ENCODE measurements at places on chromosomes 5 and 9.

GRCh38 chr5:51394609-51395008 lies 11.4 kb downstream of the ISL1 start:
- no peak for DNase-seq

GRCh38 chr5:176887252-176887849 lies 11.8 kb downstream of the HK3 start:
- no peak for DNase-seq

DNA sequence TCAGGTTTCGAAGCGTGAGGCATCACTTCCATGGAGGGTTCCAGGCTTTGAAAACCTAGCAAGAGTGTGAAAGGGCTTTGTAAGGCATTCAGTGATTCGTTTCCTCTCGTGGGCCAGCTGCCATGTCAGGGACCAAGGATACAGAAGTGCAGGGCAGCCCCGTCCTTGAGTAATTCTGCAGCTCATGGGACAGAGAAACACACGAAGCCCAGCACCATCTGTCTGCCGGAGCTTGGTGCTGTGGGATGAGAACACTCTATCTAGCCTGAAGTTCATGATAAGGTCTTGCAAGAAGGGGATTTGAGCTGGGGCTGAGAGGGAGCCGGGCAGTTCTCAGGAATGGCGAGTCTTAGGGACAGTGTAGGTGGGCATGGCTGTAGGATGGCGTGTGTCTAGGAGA lies 55.8 kb downstream of the ANKRD33B start:
- DNase-seq: no peak

GRCh38 chr9:95035846-95036245 lies 281.7 kb downstream of the FANCC start:
- no peak for DNase-seq

DNA sequence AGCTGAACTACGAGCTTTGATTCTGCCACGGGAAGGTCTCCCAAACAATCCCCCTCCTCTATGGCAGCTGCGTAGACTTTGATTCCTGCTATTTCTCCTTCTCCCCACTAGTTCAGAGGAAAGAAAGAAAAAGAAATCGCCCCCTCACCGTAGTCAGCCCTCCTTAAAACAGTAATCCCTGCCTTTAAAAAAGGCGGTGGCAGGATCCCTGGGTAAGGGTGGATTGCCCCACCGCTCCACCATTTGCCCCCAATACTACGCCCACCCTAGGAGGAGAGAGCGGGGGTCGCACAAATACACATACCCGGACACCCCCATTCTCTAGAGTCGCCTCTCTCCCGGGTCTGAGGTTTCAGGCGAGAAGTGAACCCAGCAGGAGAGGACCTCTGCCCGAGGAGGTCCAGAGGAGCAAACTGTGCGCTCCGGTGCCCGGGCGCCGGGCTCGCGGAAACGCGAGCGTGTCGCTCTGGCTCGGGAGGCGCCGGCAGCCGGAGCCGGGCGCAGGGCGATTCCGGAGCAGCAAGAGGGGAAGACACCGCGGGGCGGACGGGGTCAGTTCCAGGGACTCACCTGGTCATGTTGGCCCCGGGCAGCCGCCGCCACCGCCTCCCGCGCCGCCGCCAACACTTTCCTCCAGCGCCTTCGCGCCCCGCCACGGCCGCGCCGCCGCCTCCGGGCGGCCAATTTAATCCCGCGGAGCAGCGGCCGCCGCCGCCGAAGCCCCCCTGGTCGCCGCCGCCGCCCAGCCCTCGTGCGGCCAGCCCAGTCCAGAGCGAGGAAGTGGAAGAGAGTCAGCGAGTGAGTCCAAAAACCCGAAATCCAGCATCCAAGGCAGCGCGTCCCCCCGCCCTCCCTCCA lies 1057.7 kb upstream of the DMAC1 start:
- no peak for DNase-seq

GRCh38 chr5:174707671-174708070 lies 16.7 kb upstream of the MSX2 start:
- DNase-seq: no peak

- no peak for DNase-seq
Measured at GRCh38 chr9:4549751-4550295, 59.6 kb downstream of the SLC1A1 start.

DNA sequence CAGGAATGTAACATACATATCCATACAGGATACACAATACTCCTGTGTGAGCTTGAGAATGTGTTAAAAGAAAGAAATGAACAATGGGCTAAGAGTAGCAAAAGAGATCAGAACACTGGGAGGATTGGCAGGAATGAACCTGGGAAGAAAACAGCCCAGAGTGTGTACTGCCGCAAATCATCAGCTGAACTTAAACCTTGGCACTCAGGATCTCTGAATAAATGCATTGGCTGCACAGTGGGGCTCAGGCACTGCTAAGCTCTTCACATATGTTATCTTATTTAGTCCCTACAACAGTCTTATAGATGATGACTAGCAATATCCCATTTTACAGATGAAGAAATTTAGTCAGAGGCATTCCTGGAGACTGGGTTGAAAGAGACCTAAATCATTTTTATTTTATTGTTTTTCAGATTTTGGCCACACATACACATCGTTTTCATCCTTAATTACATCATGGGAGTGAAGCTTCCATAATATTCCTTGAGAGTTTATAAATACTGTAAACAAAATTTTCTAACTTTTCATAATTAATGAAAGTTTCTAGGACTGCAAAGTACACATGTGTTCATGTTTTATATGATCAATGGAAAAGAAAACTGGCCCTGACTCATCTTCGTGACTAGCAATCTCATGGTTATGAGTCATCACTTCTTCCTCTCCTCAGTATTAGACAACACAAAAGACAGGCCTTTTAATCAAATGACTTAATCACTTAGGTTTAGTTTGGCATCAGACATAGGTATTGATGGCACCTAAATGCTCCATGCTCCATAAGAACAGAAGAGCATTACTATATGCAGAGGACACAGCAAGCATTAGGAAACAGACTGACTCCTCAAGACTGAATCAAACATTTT lies 59.2 kb downstream of the CDH18 start:
- DNase-seq: peak; percentile 87

DNA sequence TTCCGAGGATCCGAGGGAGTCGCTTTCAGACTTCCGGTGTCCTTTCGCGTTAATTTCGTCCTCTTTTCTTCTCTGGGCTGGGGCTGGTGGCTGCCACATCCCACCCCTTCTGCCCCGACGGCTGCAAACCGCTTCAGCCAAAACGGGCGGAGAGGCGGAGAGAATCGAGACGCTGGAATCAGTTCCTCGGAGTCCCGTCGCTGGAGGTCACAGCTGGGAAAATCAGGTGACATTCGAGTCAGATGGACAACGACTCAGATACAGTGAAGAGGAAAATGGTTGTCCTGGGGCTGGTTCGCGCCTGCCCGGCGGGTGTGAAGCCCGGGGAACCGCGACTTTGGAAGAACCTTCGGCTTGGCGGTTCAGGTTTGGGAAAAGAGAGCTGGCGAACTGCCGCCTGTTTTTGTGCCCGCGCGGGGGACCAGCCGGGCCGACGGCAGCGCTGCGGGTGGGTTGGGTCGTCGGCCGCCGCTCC lies 8.9 kb upstream of the NKX2-5 start:
- DNase-seq: no peak

- no peak for DNase-seq
Measured at GRCh38 chr5:6827526-6828219, 114.4 kb downstream of the TENT4A start.

GRCh38 chr5:173468821-173469251 lies 140.6 kb upstream of the STC2 start:
- no peak for DNase-seq

GRCh38 chr9:130158001-130158400 lies 14.2 kb upstream of the NCS1 start:
- DNase-seq: no peak

DNA sequence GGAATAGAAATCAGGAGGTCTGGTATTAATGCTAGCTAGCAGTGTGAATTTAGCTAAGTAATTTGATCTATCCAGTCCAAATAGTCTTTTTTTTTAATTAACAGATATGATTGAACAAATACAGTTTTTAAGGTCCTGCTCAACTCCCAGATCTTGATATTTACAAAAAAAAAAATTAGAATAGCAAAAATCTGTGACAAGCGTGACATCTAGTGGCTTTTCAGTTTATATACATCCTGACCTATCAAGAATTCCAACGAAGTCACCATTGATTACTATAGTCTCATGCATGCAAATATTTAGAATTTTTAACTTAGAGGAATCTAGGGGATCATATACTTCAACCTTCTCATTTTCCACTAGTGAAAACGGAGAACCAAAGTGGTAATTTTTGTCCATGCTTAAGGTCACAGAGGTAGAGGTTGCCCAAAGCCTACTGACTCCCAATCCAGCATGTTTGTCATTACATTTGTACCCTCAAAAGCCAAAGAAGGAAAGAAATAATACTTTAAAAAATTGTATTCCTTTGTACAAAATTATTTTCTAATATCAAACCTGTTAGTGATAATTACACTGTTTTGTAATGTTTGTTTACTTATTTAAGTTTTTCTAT lies 17.6 kb upstream of the TARS1 start:
- DNase-seq: peak; percentile 45

DNA sequence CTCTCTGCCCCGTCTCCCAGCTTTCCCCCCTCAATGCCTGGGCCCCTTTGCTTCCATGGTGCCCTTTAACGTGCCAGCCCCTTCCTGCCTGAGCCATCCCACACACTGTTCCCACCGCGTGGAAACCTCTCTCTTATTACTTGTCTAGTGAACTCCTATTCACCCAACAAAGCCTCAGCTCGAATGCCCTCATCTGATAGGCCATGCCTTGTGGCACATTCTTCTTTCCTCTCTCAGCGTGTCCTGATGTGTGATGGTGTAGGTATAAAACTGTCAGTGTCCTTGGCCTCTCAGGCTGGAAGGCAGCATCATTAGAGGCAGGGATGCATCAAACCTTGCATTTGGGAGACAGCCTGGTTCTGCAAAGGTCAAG lies 152.3 kb downstream of the OLFM1 start:
- no peak for DNase-seq

DNA sequence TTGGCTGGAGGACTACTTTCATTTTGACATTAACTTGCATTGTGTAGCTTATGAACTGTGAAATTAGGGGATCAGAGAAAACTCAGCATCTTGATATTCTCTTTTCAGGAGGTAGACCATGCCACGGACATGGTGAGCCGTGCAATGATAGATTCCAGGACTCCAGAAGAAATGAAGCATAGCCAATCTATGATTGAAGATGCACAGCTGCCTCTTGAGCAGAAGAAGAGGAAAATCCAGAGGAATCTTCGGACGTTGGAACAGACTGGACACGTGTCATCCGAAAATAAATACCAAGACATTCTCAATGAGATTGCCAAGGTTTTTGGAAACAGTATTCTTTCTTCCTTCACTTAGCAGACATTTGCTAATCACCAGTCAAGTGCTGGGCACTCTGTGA lies 20.6 kb upstream of the F2R start:
- DNase-seq: no peak

GRCh38 chr9:5563886-5564285 lies 53.6 kb downstream of the PDCD1LG2 start:
- DNase-seq: no peak

DNA sequence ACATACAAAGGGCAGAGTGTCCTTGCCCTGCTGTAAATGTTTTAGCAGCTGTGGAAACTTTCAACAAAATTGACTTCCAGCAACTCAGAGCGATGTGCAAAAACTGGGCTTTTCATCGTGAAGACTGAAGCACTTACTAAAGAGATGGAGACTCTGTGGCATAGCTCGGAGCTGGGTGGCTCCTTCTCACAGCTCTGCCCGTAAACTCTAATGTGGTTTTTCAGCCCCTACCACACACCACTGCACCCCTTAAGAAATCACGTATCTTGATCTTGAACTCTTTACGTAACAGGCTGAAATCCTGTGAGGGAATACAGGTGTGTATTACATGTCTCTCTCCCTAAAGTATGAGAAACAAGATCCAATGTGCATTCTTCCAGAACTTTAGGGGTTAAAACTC lies 124.4 kb downstream of the MEF2C start:
- DNase-seq: no peak

DNA sequence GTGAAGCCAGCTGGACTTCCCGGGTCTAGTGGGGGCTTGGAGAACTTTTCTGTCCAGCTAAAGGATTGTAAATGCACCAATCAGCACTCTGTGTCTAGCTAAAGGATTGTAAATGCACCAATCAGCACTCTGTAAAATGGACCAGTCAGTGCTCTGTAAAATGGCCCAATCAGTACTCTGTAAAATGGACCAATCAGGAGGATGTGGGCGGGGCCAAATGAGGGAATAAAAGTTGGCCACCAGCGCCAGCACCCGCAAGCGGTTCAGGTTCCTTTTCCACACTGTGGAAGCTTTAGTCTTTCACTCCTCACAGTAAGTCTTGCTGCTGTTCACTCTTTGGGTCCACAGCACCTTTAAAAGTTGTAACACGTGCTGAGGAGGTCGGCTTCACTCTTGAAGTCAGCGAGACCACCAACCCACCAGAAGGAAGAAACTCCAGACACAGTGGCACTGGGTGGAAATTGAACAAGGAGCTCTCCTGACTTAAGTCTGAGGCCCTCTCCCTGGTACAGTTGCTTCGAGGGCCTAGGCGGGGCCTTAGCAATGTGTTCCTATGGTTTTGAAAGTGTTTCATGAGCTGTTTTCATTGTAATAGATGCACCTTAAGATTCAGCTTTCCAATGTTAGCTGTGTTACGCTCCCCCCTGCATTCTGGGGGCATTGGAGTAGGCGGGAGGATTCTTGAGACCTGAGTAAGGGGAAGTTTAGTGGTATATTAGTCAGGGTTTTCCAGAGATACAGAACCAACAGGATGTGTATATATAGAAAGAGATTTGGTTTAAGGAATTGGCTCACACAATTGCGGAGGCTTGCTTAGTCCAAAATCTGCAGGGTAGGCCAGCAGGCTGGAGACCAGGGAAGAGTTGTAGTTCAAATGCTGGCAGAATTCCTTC lies 21.5 kb upstream of the MYO10 start:
- peak; percentile 97 for DNase-seq

DNA sequence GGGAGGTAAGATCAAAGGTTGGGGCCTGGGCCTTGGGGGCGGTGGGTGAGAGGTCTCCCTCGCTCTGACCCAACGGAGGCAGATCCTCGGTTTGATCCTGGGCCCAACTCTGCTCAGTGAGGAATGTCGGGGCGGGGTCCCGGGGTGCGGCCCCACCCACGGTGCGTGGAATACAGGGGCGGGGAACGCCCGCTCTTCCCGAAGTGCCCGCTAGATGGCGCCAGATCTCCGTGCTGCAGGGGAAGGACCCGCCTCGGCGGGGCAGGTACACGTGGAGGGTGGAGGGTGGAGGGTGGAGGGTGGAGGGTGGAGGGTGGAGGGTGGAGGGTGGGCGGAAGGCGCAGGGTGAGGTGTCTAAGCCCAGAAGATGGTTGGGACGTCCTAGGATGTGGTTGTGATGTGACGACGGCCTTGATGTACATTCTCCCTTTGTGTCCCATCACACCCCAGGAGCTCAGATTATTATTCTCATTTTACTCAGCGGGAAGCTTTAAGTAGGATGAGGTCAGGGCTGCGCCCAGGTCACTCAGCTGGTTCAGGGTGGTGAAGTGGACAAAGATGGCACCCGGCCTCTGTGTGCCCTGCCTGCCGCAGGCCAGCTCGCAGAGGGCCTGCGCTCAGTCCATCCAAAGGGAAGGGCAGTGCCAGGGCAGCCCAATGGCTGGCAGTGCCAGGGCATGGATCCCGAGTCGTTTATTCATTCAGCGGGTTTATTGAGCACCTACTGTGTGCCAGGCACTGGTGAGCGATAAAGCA lies 9.4 kb upstream of the RPS14 start:
- peak; percentile 51 for DNase-seq

- peak; percentile 67 for DNase-seq
Measured at GRCh38 chr5:32232441-32233219, 58.5 kb upstream of the GOLPH3 start.

- DNase-seq: no peak
Measured at GRCh38 chr5:158658446-158659230, 441.1 kb downstream of the EBF1 start.

GRCh38 chr9:114894609-114895433 lies 35.6 kb downstream of the TNFSF8 start:
- peak; percentile 99 for DNase-seq

- DNase-seq: peak; percentile 33
Measured at GRCh38 chr5:17182494-17182893, 34.9 kb upstream of the BASP1 start.

Measured in kidney capillary endothelial cell (primary cell).